ENCODE measurements at places on chromosomes 13 and 19.

GRCh38 chr19:38617283-38617763 lies 430 bp downstream of the MAP4K1 start:
- no peak overlapping the region for H3K27ac ChIP-seq
- peaks cover 17% of the 10 kb centered on the region for H3K4me1 ChIP-seq
- peaks cover 22% of the 10 kb centered on the region for H3K36me3 ChIP-seq
- no peak for DNase-seq
- no peaks in the 10 kb centered on the region for H3K27me3 ChIP-seq

DNA sequence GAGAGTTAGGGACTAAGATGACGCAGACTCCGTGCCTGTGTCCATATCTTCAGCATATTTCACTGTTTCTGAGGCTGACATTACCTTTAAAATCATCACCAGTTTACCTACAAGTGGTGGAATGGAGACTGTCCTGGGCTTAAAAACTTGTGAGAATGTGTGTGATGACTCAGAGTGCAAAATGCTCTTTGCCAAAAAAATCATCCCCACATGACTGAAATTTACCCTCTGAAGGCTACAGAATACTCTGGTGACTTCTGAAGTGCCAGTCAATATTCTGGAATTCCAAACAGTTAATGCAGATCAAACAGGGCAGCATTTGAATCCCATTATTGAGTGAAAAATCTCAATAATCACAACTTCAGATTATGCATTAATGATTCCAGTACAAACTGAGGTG lies 901.4 kb downstream of the EFNB2 start:
- H3K36me3 ChIP-seq, result no peaks in the 10 kb centered on the region
- H3K4me3 ChIP-seq, result no peak overlapping the region
- no peak for DNase-seq
- H3K4me1 ChIP-seq, result no peaks in the 10 kb centered on the region

GRCh38 chr19:33402421-33403220 lies 29.1 kb downstream of the CEBPG start:
- H3K27ac ChIP-seq, result no peak overlapping the region
- H3K36me3 ChIP-seq, result no peaks in the 10 kb centered on the region
- H3K4me3 ChIP-seq, result no peak overlapping the region
- H3K27me3 ChIP-seq, result no peaks in the 10 kb centered on the region
- H3K4me1 ChIP-seq, result peaks cover 12% of the 10 kb centered on the region
- no peak for DNase-seq

DNA sequence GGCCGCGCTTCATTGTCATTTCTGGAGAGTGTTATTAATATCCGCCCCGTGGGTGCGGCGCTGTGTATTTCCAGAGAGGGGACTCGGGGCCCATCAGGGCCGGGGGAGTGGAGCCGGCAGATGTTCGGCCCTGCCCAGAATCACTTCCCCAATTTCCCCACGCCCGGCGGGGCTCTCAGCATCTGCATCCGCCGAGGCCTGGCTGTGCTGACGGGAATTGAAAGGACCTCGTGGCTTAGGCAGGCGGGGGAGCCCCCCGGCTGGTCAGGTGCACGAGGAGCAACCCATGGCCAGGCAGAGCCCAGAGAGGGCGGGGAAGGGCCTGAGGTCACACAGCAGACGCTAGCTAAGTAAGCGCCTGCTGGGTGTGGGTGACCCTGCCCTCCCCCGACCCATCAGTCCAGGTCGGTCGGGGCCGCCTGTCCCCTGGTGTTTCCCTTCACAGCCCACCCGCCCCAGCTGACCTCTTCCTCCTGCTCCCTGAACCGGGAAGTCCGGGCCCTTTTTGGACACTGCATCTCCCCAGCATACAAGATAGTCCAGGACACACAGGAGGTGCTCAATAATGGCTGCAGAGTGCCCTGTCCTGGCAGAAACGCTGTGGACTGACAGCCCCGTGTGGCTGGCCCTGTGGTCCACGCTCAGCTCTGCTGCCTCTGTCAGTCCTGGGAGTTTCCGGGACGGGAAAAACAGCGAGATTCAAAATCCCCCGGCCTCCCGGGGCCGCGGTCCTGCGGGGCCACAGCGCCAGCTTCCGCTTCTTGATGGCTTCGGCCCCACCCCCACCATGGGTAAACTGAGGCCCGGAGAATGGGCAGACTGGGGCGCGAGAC lies 22.1 kb downstream of the ARID3A start:
- peaks cover 8% of the 10 kb centered on the region for H3K36me3 ChIP-seq
- H3K27me3 ChIP-seq, result no peaks in the 10 kb centered on the region
- H3K4me3 ChIP-seq, result no peak overlapping the region
- DNase-seq, result no peak

DNA sequence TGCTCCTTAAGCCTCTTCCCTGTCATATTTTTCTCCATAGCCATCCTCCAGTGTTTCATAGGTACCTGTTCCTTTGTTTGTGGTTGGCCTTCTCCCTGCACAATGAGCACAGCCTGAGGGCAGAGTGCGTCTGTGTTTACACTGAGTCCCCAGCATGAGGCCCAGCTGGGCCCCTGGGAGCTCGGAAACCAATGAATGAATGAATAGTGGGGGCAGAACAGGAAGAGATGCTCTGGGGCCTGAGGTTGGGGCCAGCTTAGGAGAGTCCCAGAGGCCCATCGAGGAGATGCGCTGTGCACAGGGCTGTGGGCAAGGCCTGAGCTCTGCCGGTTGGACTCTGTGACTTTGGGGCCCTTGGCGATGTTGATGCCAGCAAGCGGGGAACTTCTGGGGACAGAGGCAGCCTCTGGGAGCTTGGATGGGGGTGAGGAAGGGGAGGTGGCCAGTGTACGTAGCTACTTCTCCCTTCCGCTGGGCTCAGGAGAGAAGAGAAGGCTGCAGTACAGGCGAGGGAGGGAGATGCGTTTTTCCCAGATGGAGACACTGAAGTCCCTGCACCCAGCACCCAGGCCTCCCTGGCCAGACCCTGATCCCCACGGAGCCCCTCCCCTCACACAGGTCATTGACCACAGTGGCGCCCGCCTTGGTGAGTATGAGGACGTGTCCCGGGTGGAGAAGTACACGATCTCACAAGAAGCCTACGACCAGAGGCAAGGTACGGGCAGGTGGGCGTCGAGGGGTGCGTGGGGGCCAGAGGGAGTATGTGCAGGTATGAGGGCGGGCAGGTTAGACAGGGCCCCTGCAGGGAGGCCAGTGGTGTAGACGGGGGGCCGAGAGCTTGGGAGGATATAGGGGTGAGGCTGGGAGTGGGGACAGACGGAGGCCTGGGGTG lies 5.1 kb downstream of the TBCB start:
- DNase-seq, result no peak
- H3K27me3 ChIP-seq, result no peaks in the 10 kb centered on the region
- H3K4me3 ChIP-seq, result no peak overlapping the region
- H3K4me1 ChIP-seq, result peaks cover 16% of the 10 kb centered on the region
- H3K36me3 ChIP-seq, result peaks cover 74% of the 10 kb centered on the region

- no peak for DNase-seq
- no peaks in the 10 kb centered on the region for H3K4me1 ChIP-seq
- no peak overlapping the region for H3K27ac ChIP-seq
- H3K4me3 ChIP-seq, result no peak overlapping the region
- no peaks in the 10 kb centered on the region for H3K36me3 ChIP-seq
Observed at GRCh38 chr13:19181021-19181620, 503 bp downstream of the TUBA3C start.

DNA sequence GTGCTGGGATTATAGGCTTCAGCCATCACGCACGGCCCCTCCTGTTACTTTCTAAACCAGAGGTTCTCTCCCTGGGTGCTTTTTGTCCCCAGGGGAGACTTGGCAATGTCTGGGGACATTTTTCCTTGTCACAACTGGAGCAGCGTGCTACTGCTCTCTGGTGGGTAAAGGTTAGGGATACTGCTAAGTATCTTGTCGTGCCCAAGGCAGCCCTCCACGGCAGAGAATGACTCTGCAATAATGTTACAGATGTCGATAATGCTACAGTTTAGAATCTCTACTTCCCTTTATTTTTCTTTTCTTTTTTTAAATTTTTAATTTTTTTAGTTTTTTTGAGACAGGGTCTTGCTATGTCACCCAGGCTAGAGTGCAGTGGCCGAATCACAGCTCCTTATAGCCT lies 38.0 kb downstream of the ADGRE1 start:
- no peak overlapping the region for H3K27ac ChIP-seq
- no peaks in the 10 kb centered on the region for H3K27me3 ChIP-seq
- DNase-seq, result no peak
- H3K4me3 ChIP-seq, result no peak overlapping the region

DNA sequence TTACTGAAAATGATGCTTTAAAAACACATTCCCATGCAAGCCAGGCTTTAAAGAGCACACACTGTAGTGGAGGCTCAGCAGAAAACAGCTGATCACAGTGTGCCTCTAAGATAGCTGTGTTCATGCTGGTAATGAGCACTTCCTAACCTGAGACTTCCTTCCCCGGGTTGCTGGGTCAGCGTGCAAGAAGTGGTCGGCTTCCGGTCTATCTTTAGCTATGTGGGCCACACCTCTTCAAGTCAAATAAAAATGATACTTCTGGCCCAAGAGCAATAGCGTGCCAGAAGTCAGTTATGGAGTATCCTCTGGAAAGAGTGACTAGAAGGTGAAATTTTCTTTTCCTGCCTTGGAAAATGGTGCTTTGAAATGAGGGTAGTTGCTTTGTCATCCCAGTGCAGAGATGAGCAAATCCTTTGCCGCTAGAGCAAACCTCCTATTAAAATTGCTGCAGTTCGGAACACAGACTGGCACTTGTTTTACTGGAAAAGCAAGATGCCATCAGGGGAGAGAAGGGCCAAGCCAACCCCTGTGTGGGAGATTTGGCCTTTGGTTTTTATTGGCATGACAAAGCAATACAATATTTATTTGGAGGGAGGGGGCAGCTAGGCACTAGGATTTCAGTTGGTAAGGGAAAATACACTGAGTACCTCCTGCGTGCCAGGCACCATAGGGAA lies 64.2 kb downstream of the ARHGAP35 start:
- H3K27me3 ChIP-seq, result no peaks in the 10 kb centered on the region
- no peak for DNase-seq
- peaks cover 7% of the 10 kb centered on the region for H3K4me1 ChIP-seq
- peaks cover 36% of the 10 kb centered on the region for H3K36me3 ChIP-seq
- no peak overlapping the region for H3K4me3 ChIP-seq

DNA sequence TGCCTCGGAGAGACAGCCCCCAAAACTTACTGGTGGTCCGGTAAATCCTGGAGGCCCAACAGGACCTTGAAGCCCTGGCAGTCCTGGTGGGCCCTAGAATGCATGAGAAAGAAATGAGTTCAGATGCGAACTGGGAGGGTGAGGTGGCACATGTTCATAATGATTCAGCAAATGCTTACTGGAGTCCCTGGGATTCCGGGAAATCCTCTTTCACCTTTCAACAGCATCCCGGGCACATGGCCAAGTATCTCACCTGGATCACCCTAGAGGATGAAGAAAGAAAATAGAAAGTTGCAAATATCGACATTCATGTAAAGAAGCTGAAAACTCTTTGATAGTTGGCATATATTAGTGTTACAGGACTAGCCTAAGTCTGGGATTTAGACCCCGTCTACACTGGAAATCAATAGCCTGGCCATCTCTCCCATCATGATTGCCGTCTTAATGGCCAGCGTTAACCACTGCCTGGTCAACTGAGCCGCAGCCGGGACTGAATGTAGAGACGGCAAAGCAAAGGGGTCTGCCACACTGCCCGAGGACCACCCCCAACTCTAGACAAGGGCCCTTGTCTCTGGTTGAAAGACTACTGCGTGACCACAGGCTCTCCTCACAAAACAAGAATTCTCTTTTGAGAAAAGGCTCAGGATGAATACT lies 96.9 kb downstream of the COL4A1 start:
- H3K27me3 ChIP-seq, result no peaks in the 10 kb centered on the region
- H3K27ac ChIP-seq, result no peak overlapping the region
- H3K4me3 ChIP-seq, result no peak overlapping the region
- peaks cover 2% of the 10 kb centered on the region for H3K4me1 ChIP-seq
- peaks cover 70% of the 10 kb centered on the region for H3K36me3 ChIP-seq
- DNase-seq, result no peak

DNA sequence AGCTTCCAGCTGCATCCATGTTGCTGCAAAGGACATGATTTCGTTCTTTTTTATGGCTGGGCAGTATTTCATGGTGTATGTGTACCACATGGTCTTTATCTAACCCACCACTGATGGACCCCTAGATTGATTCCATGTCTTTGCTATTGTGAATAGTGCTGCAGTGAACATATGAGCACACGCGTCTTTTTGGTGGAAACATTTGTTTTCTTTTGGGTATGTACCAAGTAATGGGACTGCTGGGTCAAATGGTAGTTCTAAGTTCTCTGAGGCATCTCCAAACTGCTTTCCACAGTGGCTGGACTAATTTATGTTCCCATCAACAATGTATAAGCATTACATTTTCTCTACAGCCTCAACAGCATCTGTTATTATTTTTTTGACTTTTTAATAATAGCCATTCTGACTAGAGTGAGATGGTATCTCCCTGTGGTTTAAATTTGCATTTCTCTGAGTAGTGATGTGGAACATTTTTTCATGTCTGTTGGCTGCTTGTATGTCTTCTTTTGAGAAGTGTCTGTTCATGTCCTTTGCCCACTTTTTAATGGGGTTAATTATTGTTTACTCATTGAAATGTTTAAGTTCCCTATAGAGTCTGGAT lies 6.8 kb upstream of the UBE2L5 start:
- peaks cover 2% of the 10 kb centered on the region for H3K4me1 ChIP-seq
- H3K27ac ChIP-seq, result peak overlapping the region; percentile 27
- H3K4me3 ChIP-seq, result no peak overlapping the region
- H3K36me3 ChIP-seq, result no peaks in the 10 kb centered on the region
- no peak for DNase-seq
- H3K27me3 ChIP-seq, result no peaks in the 10 kb centered on the region

DNA sequence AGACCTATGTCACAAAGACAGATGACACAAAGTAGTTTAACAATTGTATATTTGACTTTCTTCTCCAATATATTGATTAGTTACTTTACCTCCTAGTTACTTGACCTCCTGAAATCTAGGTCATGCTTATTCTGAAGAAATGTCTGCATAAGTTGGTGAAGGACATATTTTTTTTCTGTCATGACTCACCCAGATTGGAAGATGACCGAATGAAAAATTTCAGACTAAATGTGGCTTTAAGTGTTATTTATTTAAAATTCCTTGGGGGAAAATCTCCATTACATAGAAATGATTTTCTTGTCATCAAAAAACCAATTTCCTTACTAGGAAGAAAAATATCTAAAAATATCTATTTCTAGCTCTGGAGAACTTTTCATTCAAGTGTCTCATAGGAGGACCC lies 217.1 kb downstream of the POSTN start:
- H3K27ac ChIP-seq, result no peak overlapping the region
- no peak overlapping the region for H3K4me3 ChIP-seq
- no peaks in the 10 kb centered on the region for H3K4me1 ChIP-seq
- no peaks in the 10 kb centered on the region for H3K36me3 ChIP-seq

DNA sequence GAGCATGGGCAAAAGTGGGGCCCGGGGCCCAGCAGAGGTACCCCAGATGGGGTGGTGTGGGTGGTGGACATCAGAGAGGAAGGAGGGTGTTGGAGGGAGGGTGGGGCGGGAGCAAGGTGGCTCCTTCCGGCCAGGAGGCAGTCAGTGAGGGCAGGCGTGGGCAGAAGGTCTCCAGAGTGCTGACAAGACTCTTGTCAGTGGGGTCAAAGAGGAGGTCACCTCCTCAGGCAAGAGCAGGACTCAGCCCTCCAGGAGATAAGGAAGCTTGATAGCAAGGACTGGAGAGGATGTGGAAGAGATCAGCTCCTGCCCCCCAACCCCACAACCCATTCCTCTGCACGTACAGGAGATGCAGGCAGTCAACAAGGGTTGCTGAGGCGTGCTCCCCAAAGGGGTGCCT lies 9.8 kb downstream of the GJA3 start:
- no peak overlapping the region for H3K4me3 ChIP-seq
- peaks cover 39% of the 10 kb centered on the region for H3K27me3 ChIP-seq
- DNase-seq, result no peak
- no peak overlapping the region for H3K27ac ChIP-seq

GRCh38 chr13:105389373-105389772 lies 1146.1 kb downstream of the EFNB2 start:
- H3K4me3 ChIP-seq, result no peak overlapping the region
- no peak for DNase-seq
- H3K4me1 ChIP-seq, result no peaks in the 10 kb centered on the region
- H3K36me3 ChIP-seq, result no peaks in the 10 kb centered on the region
